Gastrocnemius medialis (tissue), 4 donors: ENCODE measurements at places on chromosomes 3 and 15. TPM values are rescaled to one million over a fixed set of nuclear protein-coding genes. Genes with fewer than 3 reads are reported as not detected.

DNA sequence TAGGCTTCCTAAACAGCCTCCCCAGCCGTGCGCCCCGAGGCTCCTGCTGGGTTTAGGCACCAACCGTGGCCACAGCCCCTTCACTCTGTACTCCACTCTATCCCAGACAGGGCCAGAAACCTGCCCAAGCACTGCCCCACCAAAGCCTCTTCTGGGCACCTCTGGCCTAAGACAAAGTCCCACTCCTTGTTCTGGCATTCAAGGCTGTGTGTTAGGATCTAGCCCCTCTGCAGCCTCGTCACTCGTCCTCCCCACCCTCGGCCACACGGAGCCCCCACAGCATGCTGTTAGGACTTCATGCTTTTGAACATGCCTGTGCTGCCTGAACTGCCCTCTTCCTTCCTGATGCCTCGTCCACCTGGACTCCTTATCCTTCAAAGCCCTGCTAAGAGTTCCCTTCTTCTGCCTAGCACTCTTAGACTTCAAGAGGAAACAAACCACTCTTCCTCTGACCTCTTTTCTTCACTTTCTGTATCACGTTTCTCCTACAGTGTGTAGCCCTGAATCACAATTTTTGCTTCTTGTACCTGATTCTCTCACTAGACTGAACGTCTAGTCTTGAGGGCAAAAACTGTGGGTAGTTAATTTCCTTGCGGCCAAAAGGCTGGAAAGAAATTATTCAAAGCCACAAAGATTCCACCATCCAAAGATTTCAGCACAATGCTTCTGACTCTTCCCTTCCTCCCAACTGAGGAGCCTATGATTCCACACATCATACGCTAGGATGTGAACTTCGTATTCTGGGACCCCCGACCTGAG, 28.6 kb downstream of the WNT7A start:
- H3K4me1 ChIP-seq, result no peaks in the 10 kb centered on the region
- no peak overlapping the region for H3K4me3 ChIP-seq
- H3K27ac ChIP-seq, result no peak overlapping the region

Gene ZNF148
- 34.9 TPM for total RNA-seq

Gene CADPS
- 2.1 TPM for total RNA-seq

Gene RAD51
- total RNA-seq, result not detected

GRCh38 chr3:97037294-97037943, 223.0 kb downstream of the EPHA6 start:
- H3K36me3 ChIP-seq, result no peaks in the 10 kb centered on the region
- no peak overlapping the region for H3K27ac ChIP-seq
- no peaks in the 10 kb centered on the region for H3K4me1 ChIP-seq

GRCh38 chr15:73232776-73233175, 136.0 kb downstream of the HCN4 start:
- H3K36me3 ChIP-seq, result no peaks in the 10 kb centered on the region
- H3K27ac ChIP-seq, result no peak overlapping the region
- no peak overlapping the region for H3K4me3 ChIP-seq
- peaks cover 11% of the 10 kb centered on the region for H3K4me1 ChIP-seq
- DNase-seq, result no peak

Gene SLC41A3
- 76.2 TPM for total RNA-seq

GRCh38 chr3:194396539-194396858, 2.6 kb downstream of the GP5 start:
- no peak overlapping the region for H3K27ac ChIP-seq
- H3K27me3 ChIP-seq, result peaks cover 30% of the 10 kb centered on the region
- no peak overlapping the region for H3K4me3 ChIP-seq
- DNase-seq, result no peak
- H3K36me3 ChIP-seq, result no peaks in the 10 kb centered on the region

Gene IL17RD
- 1.3 TPM for total RNA-seq

Gene ATP10A
- total RNA-seq, result 0.42 TPM

- H3K4me3 ChIP-seq, result no peak overlapping the region
- peak overlapping the region; percentile 97 for H3K27ac ChIP-seq
- H3K27me3 ChIP-seq, result no peaks in the 10 kb centered on the region
- no peak for DNase-seq
- H3K4me1 ChIP-seq, result peaks cover 69% of the 10 kb centered on the region
Observed at GRCh38 chr3:69082361-69082760, 2.2 kb upstream of the UBA3 start.

DNA sequence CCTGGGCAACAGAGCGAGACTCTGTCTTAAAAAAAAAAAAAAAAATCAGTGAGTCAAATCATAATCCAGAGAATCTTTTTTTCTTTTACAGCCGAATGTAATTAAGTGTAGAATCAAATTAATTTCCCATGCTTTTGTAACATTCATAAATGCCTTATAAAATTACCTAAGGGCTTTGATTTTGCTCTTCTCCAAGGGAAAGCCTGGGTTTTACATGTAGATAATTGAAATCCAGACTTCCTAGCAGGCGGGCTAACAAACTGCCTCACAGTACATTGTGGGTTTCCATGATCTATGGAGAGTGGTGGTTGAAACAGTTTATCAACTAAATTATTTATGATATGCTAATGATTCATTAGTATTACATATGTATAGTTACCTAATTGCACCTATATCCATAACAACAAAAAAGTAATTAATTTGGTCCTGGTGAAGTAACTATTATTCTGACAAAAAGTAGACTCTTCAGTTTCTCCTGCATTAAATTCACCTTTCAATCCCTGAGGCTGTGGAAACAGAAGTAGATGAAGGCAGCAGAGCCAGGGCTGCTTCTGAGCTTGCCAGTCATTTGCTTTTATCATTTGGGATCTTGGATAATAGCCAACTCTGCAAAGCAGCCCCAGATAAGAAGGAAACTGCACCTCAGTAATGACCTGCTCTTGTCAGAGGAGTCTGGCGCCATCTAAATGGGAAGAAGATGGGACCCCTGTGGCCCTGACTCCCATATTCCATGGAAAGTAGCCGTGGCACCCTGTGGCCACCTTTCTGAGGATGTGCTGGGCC, 9.5 kb downstream of the CCR9 start:
- no peaks in the 10 kb centered on the region for H3K27me3 ChIP-seq
- no peak overlapping the region for H3K4me3 ChIP-seq
- H3K27ac ChIP-seq, result no peak overlapping the region
- no peaks in the 10 kb centered on the region for H3K4me1 ChIP-seq
- no peaks in the 10 kb centered on the region for H3K36me3 ChIP-seq

Gene SLC28A1
- total RNA-seq, result not detected

- no peak overlapping the region for H3K27ac ChIP-seq
- no peak overlapping the region for H3K4me3 ChIP-seq
- H3K4me1 ChIP-seq, result no peaks in the 10 kb centered on the region
- no peak for DNase-seq
- no peaks in the 10 kb centered on the region for H3K36me3 ChIP-seq
Observed at GRCh38 chr3:33704891-33705290, 13.2 kb downstream of the CLASP2 start.

Gene CPB1
- total RNA-seq, result not detected

Gene CCR1
- total RNA-seq, result 0.53 TPM

DNA sequence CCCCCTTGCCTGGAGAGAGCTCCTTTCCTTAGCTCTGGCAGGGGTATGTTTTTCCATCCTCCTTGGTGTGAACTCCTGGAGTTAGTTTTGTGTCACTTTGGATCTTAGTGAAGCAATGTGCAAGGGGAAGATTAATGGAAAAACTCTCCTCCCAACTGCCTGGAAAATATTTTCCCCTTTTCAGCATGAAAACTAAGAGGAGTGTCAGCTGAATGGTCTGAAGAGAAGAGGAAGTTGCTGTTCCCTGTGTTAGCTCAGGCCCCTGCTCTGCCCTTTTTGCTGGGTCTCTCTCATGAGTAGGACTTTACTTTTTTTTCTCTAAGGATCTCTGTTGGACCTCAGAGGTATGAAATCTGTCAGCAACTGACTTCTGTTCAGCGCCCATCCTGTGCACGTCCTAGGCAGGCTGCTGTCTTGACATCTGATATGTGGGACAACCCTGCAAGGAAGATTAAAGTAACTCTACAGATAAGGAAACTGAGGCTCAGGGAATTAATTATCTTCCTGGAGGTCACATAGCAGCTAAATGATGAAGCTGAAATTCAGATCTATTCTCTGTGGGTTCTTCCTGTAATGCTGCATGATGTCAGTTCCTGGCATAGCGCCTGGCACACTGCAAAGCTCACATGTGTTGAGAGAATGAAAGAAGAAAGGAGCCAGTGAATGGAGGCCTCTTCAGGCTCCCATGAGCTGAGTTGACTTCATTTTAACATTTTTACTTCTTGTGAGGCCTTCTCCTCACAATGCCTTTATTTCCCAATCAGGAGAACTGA, 109.7 kb upstream of the GALNT15 start:
- H3K36me3 ChIP-seq, result no peaks in the 10 kb centered on the region
- H3K27ac ChIP-seq, result peak overlapping the region; percentile 36
- DNase-seq, result peak; percentile 75
- no peaks in the 10 kb centered on the region for H3K27me3 ChIP-seq
- H3K4me3 ChIP-seq, result no peak overlapping the region

- no peak for DNase-seq
- no peaks in the 10 kb centered on the region for H3K36me3 ChIP-seq
Observed at GRCh38 chr3:134600206-134600605, 50.6 kb downstream of the KY start.

Gene SRGAP3
- 2.1 TPM for total RNA-seq

DNA sequence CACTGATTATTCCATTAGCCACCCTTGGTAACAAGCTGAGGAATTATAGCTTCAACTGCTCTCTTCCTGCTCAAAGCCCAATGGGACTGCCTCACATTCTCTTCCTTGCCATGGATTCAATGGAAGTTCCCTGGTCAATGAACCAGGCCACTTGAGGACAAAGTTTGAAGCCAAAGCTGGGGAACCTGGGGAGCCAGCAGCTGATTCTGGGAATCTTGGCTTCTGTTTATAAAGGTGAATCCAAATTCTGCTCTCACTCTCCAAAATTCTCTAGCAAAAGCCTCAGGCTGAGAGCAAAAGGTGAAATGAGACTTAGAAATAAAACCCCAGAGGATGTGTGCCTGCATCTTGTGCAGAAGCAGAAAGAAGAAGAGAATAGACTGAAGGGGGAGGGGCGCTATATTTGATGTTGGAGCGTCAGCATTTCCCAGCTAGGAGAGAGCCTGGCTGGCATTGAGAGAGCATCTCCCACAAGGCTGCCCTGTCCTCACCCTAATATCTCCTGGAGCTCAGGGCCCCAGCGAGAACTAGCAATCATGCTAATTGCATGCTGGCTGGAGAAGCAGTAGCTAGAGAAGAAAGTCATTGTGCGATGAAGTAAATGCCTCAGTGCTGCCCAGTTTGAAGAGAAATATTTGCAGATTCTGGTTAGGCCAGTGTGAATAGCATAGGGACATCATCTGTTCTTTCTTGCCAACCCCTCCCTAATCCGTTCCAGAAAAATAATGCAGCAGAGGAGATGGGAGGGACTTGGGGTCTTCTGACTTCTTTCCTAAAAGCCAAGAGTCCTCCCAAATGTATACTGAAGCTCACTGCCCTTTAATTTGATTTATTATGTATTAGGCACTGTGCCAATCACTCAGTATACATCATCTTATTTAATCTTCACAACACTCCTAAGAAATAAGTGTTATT, 34.9 kb upstream of the GAP43 start:
- no peaks in the 10 kb centered on the region for H3K27me3 ChIP-seq
- H3K27ac ChIP-seq, result no peak overlapping the region
- H3K36me3 ChIP-seq, result no peaks in the 10 kb centered on the region
- DNase-seq, result no peak

DNA sequence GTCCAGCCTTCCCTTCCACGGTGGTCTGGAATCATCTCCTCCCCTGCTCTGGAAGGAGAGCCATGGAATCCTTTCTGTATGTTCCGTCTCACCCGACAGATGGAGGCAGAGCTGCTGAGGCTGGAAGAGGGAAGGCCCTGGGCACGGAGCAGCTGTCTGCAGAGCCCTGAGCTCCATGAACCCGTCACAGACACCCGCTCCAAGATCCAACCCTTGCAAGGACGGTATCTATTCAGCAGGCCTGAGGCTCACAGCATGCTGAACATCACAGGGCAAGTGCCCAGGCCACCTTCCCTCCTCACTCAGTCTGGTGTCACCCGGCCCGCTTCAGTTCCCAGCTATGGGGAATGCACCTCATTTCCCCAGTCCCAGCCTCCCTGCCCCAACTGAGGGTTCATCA, 103.9 kb downstream of the LRIG1 start:
- no peak overlapping the region for H3K4me3 ChIP-seq
- H3K27ac ChIP-seq, result no peak overlapping the region

Gene KLF15
- 157 TPM for total RNA-seq

DNA sequence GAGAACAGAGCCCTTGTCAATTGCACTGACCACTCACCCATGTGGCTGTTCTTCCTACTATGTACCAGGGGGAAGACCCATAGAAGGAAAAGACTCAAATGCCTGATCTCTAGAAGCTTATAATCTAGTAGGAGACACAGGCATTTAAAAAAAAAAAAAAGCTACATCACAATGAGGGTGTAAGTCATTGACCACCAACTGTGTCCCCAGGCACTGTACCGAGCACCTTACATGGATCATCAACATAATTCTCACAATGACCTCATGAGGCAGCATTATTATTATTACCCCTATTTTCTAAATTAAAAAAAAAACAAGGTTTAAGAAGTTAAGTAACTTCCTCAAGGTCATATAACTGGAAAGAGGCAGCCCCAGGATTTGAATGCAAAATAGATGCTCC, 247.4 kb downstream of the SHOX2 start:
- H3K36me3 ChIP-seq, result no peaks in the 10 kb centered on the region
- peak overlapping the region; percentile 1 for H3K27ac ChIP-seq
- no peaks in the 10 kb centered on the region for H3K27me3 ChIP-seq

DNA sequence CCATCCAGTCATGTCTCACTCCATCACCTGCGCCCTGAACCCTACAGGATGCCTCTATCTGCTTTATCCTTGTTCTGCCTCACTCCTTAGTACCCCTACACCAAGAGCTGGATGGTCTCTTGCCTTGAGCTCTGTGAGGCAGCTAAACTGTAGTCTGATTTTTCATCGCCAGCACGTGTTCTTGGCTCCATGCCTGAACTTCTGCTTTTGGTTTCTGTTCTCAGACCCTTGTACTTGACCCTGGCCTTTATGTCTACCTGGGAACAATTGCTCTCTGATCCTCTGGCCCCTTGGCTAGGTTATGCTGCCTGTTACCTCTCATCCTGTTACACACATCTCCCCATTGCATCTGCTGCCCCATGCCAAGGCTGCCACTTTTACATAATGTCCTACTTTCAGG, 318.0 kb upstream of the LMCD1 start:
- H3K27me3 ChIP-seq, result no peaks in the 10 kb centered on the region
- no peak for DNase-seq
- no peaks in the 10 kb centered on the region for H3K4me1 ChIP-seq
- no peaks in the 10 kb centered on the region for H3K36me3 ChIP-seq
- H3K4me3 ChIP-seq, result no peak overlapping the region

Gene ABHD6
- total RNA-seq, result 11.5 TPM

- H3K36me3 ChIP-seq, result no peaks in the 10 kb centered on the region
- no peak overlapping the region for H3K27ac ChIP-seq
- H3K4me1 ChIP-seq, result peaks cover 18% of the 10 kb centered on the region
- H3K27me3 ChIP-seq, result no peaks in the 10 kb centered on the region
Observed at GRCh38 chr3:170154084-170154483, 27.4 kb downstream of the PHC3 start.
